ENCODE measurements at places on chromosomes 5 and 9.

- no peak overlapping the region for H3K27ac ChIP-seq
- no peaks in the 10 kb centered on the region for H3K4me1 ChIP-seq
- H3K27me3 ChIP-seq, result peaks cover 37% of the 10 kb centered on the region
- no peaks in the 10 kb centered on the region for H3K36me3 ChIP-seq
- DNase-seq, result no peak
Measured at GRCh38 chr5:113240951-113241726, 193.7 kb downstream of the TSSK1B start.

DNA sequence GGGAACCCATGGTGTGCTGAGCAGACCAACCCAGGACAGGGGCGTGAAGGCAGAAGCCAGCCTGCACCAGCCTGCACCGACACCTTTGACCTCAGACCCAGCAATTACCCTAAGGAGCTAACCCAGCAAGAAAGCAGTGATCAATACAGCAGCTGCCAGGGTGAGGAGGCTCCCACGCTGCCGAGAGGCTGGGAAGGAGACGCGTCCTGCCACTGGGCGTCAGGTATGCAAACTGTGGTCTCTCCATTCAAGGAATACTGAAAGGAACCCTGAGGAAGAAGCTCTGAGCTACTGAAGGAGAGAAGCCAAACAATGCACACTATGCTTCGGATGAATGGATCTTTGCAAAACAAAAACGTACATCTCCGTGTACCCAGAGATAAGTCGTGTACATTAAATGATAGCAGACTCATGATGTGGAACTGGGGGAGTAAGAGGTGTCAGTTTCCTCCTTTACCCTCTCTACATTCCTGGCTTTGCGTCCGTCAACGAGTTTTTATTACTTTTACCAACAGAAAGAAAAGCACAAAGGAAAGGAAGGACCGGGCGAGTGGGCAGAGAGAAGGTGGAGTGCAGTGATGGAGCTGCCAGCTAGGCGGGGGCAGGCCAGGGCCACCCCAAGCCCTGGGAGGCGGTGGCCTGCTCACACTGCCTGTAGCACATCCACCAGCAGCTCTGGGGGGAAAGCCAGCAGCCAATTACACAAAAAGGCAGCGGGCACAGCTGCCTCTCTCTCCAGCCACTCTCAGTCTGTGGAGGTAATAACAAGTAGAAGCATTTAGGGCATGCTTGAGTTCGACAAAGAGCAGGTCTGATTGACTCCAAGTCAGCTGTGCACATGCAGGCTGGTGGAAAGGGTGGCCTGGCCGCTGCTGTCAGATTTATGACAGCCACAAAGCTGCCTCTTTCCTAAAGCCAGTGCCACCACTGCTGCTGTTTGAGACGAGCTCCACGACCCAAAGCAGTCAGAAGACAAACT, 29.3 kb downstream of the RASGEF1C start:
- no peaks in the 10 kb centered on the region for H3K4me1 ChIP-seq
- no peak for DNase-seq
- peaks cover 47% of the 10 kb centered on the region for H3K27me3 ChIP-seq
- no peak overlapping the region for H3K27ac ChIP-seq
- no peaks in the 10 kb centered on the region for H3K36me3 ChIP-seq
- no peak overlapping the region for H3K4me3 ChIP-seq

DNA sequence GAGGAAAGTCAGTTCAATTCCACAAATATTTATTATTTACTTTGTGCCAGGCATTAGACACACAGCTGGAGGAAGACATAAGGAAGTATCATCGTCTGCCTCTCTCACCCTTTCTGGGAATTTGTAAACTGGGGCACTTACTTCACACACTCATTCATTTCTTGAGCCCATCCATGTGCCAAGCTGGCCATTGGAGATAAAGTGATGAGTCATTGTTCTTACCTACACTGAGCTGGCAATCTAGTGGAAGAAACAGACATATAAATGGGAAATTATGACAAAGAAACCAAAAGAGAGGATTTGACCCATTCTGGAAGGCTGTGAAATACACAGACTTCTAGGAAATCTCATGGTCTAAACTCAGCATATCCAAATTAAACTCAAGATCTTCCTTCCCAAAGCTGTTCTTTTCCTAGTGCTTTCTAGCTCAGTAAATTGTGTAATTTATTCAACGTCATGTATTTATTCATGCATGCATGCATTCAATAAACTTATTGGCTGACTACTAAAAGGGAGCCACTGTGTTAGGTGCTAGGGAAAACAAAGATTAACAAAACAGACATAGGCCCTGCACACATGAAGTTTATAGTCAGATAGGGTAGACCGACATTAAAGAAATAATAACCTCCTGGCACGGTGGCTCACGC, 65.3 kb downstream of the SH3RF2 start:
- no peaks in the 10 kb centered on the region for H3K4me1 ChIP-seq
- H3K4me3 ChIP-seq, result no peak overlapping the region
- no peaks in the 10 kb centered on the region for H3K36me3 ChIP-seq
- H3K27ac ChIP-seq, result no peak overlapping the region

DNA sequence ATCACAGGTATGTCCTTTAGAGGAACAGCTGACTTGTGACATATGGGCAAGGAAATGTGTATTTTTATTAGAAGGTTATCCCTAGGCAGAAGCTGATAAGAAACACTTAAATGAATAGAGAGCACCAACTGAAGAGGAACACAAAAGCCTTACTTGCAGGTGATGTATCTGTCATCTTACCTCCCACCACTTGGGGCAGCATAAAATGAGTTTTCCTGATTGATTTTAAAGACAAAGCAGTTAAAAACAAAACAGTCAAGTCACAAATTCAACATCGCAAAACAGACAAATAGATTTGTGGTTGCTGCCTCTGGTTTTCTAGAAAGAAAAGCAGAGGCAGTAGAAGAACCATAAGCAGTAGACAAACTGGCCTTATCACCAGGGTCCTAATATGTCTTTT, 302.4 kb upstream of the ZNF462 start:
- H3K27me3 ChIP-seq, result no peaks in the 10 kb centered on the region
- H3K4me3 ChIP-seq, result no peak overlapping the region
- no peak for DNase-seq

- no peak overlapping the region for H3K27ac ChIP-seq
- DNase-seq, result no peak
- H3K4me3 ChIP-seq, result no peak overlapping the region
- no peaks in the 10 kb centered on the region for H3K36me3 ChIP-seq
- H3K4me1 ChIP-seq, result no peaks in the 10 kb centered on the region
Measured at GRCh38 chr9:88975966-88976889, 15.0 kb upstream of the S1PR3 start.

All from central memory CD8-positive, alpha-beta T cell (primary cell).